Stimulated activated naive CD4-positive, alpha-beta T cell (primary cell): ENCODE measurements at places on chromosomes 11 and 22.

GRCh38 chr11:44765026-44765595, 38.3 kb downstream of the TSPAN18 start:
- DNase-seq, result no peak

GRCh38 chr11:38577769-38578168, 1979.7 kb upstream of the RAG2 start:
- no peak for DNase-seq

- DNase-seq, result no peak
Observed at GRCh38 chr11:27331981-27332380, 31.0 kb downstream of the CCDC34 start.

DNA sequence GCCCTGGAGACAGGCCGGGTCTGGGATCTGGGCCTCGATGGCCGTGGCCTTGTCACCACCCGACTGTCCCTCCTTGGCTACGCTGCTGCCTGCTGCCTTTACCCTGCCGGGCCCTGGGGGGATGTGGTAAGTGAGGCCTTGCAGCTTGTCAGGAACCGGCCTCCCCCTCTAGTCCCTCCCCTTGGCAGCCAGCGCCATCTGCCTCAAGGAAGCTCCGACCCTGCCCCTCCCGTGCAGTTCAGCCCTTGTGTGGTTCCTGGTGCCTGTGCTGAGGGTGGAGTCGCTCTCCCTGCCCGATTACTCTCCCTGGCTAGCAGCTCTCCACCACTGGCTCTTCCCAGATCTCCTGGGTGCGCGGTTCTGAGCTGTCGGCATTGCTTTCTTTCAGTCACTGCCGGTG, 33.7 kb downstream of the CTTN start:
- DNase-seq, result no peak

DNA sequence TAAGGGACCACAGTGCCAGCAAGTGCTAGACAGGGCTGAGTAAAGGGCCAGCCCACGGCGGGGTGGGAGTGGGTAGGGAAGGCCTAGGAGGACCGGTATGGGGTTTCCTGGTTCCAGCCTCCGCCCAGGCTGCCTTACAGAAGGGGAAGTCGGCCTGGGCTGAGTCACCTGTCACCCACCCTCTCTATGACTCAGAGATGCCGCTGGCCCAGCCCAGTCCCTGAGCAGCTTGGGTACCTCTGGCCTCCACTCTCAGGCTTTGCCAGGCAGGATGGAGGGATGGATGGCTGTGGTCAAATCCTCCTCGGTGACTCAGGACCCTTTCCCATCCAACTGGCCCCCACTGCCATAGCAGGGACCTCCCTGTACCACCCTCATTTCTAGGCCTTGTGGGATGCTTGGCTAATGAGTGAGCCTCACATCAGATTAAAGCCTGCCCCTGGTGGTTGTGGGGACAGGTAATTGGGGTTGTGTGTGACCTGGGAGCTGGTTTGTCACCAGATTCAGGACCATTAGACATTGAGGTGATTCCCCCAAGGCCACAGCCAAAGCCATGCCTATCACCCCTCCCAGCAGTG, 13.9 kb downstream of the SLC35E4 start:
- DNase-seq, result no peak
